Ascending aorta (tissue), 2 donors: ENCODE measurements at places on chromosomes 5 and 9. TPM values are rescaled to one million over a fixed set of nuclear protein-coding genes. Genes with fewer than 3 reads are reported as not detected.

DNA sequence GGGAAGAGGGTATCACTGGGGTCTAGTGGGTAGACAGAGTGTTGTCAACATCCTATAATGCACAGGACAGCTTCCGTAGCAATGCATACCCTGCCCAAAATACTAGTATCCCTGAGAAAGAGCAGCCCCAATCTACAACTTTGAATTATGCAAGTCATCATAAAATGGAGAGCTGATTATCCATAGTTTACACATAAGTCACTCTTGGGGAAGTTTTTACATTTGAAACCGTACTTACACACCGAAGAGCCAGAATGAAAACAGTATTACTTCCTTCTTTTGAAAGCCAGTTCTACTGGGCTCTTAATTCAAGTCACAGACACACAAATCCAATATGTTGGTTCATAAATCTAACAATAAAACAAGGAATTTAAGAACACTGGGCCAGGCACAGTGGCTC lies 21.6 kb downstream of the RNF145 start:
- no peak overlapping the region for H3K27ac ChIP-seq
- peaks cover 8% of the 10 kb centered on the region for H3K4me1 ChIP-seq
- H3K4me3 ChIP-seq = no peak overlapping the region
- peaks cover 8% of the 10 kb centered on the region for H3K36me3 ChIP-seq
- no peak for DNase-seq

DNA sequence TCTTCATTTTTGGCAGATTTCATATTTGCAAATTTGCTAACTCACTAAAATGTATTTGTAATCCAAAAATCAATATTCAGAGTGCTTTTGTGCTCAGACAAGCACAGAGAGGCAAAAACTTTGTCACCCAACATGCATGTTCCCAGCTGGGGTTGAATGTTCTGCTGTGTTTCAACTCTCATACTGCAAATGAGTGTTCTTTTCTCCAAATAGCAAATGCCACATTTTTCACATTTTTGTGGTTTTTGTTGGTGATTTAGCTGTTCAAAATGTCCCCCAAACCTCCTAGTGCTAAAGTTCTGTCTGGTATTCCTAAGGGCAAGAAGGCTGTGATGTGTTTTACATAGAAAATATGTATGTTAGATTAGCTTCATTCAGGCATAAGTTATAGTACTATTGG lies 87.3 kb upstream of the PCSK5 start:
- no peak overlapping the region for H3K4me3 ChIP-seq
- H3K4me1 ChIP-seq = no peaks in the 10 kb centered on the region
- no peaks in the 10 kb centered on the region for H3K27me3 ChIP-seq

Gene CD72
- not detected for total RNA-seq

Gene RGS7BP
- 9.2 TPM for total RNA-seq
